ENCODE measurements at places on chromosomes 7 and 10. TPM values are rescaled to one million over a fixed set of nuclear protein-coding genes. Genes with fewer than 3 reads are reported as not detected.

Gene LGI1
- 0.13 TPM for total RNA-seq

- no peaks in the 10 kb centered on the region for H3K27me3 ChIP-seq
- no peak overlapping the region for H3K4me3 ChIP-seq
- DNase-seq: no peak
- no peak overlapping the region for H3K27ac ChIP-seq
- H3K36me3 ChIP-seq: no peaks in the 10 kb centered on the region
These were observed 92.5 kb downstream of the SH3PXD2A start for GRCh38 chr10:103762916-103763315.

Gene ADAM12
- 13.3 TPM for total RNA-seq

DNA sequence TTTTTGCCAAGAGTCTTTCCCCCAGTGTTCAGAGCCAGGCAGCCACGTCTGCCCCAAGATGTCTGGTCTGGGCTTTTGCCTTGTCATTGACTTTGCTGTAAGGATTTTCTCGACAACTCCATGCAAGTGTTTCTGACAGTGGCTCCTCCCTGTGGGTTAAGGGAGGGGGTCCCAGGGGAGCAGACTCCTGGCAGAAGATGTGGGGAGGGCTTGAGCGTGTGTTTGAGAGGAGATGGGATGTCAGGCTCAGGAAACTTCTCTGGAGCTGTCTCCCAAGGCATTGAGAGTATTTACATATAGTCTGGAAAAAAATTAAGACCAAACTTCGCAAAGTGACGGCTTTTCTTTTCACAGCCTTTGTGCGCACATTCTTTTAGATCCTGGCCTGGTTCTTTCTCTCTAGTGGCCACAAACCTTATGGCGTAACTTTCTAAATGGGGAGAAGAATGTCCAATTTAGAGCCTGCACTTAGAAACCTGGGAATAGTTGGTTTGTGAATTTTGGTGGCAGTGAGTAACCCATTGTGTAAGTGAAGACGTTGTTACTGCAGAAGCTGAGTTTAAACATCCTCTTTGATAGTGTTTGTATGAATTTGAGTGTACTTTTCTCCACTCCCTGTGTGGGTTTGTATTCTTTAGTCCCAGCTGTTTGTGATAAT lies 201.5 kb downstream of the LRMDA start:
- no peak for DNase-seq
- H3K36me3 ChIP-seq: no peaks in the 10 kb centered on the region
- peaks cover 4% of the 10 kb centered on the region for H3K4me1 ChIP-seq
- peaks cover 84% of the 10 kb centered on the region for H3K27me3 ChIP-seq
- no peak overlapping the region for H3K27ac ChIP-seq

DNA sequence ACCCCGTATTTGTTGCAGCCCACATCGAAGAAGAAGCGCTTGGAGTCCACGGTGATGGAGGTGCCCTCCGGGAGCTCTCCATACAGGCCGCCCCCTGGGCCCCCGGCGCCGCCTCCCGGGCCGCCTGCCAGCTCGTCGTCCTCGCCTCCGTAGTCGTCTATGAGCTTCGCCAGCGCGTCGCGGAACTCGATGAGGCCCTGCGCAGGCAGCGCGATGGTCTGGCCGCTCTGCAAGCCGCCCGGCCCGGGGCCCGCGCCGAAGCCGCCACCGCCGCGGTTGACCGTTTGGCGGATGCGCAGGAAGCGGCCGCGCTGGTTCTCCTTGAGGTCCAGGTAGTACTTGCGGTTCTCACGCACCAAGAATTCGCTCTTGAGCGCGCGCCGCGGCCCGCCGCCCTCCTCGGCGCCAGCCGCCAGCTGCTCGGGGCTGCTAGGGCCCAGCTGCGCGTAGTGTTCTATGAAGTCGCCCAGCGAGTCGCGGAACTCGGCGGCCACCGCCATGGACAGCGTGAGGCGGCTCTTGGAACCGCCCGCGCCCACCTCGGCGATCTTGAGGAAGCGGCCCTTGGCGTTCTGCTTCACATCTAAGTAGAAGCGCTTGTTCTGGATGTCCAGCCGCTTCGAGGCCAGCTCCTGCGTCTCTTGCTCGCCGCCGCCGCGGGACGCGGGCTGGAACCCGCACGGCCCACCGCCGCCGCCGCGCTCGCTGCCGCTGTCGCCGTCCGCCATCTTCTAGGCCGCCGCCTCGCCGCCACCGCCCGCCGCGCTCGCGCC lies 523 bp downstream of the PURB start:
- peaks cover 8% of the 10 kb centered on the region for H3K36me3 ChIP-seq
- no peaks in the 10 kb centered on the region for H3K27me3 ChIP-seq
- peak overlapping the region; percentile 92 for H3K4me3 ChIP-seq
- DNase-seq: peak; percentile 48

Gene CDK14
- total RNA-seq: 68.5 TPM

Gene ANKRD2
- total RNA-seq: 0.24 TPM

Data from mesothelial cell of epicardium (in vitro differentiated cells).